AG08395 (cell line): ENCODE measurements at places on chromosomes 4 and X.

DNA sequence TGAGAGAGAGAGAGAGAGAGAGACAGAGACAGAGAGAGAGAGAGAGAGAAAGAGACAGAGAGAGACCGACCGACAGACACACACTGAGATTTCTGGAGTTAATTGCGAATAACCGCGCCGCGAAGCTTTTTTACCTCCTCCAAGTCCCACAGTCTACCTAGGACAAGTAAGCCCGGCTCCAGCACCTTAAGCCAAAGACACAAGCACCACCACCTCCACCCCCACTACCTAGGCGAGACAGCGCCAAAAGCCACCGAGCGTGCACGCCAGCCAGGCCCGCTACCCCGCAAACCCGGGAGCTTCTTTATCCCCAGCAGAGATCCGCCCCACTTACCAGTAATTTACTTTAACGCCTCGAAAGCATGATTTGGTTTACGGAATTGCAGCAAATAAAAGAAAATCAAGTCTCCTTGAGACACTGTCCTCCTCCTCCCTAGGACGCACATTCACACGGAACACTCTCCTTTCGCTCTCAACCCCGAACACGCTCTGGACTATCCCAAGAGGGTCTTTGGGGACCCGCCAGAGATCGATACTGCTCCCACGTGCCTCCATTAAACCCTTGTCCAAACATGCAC is 649.6 kb upstream of the DIPK2B start:
- DNase-seq, result no peak

DNA sequence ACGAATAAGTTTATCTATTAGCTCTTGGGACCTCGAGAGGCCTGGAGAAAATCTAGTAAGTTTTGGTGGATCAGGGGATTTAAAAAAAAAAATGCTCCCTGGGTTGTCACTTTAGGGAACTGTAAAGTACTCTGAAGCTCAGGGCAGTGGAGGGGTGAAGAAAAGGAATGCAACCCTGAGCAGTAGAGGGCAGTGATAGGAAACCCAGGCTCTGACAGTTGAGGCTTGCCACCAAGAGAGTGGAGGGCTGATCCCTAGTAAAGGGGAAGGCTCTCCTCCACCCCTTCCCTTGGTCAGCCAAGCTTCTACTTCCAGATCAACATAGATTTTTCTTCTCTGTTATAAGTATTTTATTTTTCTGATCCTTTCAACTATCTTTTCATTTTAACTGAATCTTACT is 73.1 kb downstream of the FBXO8 start:
- no peak for DNase-seq

GRCh38 chr4:155696726-155697125 is 30.1 kb downstream of the GUCY1A1 start:
- DNase-seq, result no peak

DNA sequence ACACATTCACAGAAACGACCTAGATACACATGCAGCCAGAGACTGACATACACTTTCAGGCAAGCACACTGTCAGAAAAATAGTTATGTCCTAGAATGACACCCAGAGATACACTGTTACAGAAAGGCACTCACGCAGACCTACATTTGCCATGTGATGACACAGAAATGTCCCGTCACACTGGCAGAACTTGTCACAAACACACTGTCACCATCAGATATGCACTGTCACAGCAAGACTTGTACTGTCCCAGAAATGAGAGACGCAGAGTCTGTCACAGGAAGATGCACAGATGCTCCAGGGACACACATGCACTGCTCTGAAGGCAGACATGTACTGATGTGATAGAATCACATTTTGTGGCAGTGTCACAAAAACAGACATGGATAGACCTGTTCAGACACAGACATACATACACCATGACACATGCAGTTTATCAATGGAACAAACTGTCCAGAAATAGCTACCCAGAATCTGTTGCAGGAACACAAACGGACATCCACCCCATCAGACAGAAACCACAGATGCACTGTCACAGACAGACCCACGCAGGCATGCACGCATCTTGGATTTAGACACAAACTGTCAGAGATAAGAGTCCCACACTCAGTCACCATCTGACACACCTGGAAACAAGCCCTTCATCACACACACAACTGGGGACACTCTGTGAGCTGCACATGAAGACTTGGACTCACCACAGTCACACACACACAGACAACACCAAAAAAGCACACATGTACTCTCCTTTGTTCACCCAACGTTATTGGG is 1.3 kb upstream of the PIM2 start:
- no peak for DNase-seq

- DNase-seq, result no peak
These were observed 136.6 kb upstream of the SPRY1 start for GRCh38 chr4:123259676-123260646.

GRCh38 chrX:76433219-76433618 is 5.7 kb downstream of the MAGEE1 start:
- no peak for DNase-seq

GRCh38 chr4:6217716-6218381 is 17.5 kb upstream of the JAKMIP1 start:
- DNase-seq, result no peak

- DNase-seq, result peak; percentile 21
These were observed 219.0 kb downstream of the TLL1 start for GRCh38 chr4:166091912-166092510.

- no peak for DNase-seq
These were observed 292.8 kb upstream of the BOD1L1 start for GRCh38 chr4:13920111-13920875.

DNA sequence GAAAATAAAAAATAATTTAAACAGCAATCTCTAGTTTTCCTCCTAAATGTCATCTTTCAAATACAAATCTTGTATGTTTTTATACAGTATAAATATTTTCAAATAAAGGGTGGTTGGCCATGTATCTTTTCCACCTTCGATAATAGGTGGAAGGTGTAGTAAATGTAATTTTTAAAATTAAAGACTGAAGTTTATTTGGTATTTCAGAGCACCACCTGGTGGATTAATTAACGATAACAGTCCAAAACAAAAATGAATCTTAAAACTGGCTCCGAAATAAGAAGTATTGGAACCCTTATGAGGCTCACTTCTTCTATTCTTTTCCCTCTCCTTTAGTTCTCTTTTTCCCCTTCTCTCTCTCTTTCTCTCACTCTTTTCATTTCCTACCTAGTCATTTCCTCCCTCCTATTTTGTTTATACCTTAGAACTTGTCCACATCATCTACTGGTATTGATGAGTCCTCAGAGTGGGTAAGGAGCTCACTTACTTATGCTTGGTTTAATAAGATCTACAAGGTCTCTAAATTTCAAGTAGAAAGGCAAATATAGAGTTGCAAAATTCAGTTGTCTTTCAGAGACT is 82.9 kb upstream of the EXOC1L start:
- DNase-seq, result no peak

- DNase-seq, result no peak
These were observed 48.8 kb upstream of the GRXCR1 start for GRCh38 chr4:42843694-42844093.

GRCh38 chr4:22988526-22988925 is 295.8 kb downstream of the GBA3 start:
- no peak for DNase-seq

DNA sequence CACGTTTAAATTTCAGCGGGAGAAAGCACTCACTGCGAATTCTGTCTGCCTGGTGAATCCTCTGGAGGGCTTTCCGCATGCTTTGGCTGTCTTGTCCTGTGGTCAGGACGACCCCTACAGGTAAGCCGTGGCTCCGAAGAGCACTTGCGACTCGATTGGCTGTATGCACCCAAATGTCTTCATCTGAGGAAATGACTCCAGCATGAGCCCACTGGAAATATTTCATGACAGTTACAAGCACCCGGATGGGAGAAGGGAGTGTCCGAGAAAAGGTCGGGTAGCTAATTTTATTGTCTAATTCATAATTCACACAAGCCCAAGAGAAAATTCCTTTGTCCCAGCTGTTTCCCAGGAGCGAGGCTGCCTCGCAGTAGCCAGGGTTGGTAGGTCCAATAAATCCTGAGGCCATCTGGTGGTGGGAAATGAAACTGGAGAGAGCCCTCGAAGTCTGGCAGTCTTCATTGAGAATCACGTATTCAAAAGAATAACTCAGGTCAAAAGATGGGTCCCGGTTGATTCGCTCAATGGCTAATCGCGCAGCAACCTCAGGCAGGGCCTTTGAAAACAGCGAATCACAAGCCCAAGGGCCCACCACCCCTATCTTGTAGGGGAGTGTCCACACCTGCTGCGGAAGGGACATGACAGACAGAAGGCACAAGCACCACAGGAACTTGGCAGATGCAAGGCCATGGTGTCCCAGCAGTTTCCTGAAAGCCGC is 6.6 kb downstream of the GUCY2F start:
- peak; percentile 55 for DNase-seq
